ENCODE measurements at places on chromosomes 1 and 21. TPM values are rescaled to one million over a fixed set of nuclear protein-coding genes. Genes with fewer than 3 reads are reported as not detected.

- no peak for DNase-seq
- no peaks in the 10 kb centered on the region for H3K36me3 ChIP-seq
- H3K4me1 ChIP-seq = peaks cover 24% of the 10 kb centered on the region
- H3K4me3 ChIP-seq = peak overlapping the region; percentile 36
These were observed 1.2 kb downstream of the LORICRIN start for GRCh38 chr1:153260585-153261280.

GRCh38 chr21:41768437-41769042, 1.7 kb upstream of the RIPK4 start:
- no peak overlapping the region for H3K4me3 ChIP-seq
- no peaks in the 10 kb centered on the region for H3K36me3 ChIP-seq
- H3K27me3 ChIP-seq = peaks cover 3% of the 10 kb centered on the region
- no peak for DNase-seq
- H3K4me1 ChIP-seq = no peaks in the 10 kb centered on the region

DNA sequence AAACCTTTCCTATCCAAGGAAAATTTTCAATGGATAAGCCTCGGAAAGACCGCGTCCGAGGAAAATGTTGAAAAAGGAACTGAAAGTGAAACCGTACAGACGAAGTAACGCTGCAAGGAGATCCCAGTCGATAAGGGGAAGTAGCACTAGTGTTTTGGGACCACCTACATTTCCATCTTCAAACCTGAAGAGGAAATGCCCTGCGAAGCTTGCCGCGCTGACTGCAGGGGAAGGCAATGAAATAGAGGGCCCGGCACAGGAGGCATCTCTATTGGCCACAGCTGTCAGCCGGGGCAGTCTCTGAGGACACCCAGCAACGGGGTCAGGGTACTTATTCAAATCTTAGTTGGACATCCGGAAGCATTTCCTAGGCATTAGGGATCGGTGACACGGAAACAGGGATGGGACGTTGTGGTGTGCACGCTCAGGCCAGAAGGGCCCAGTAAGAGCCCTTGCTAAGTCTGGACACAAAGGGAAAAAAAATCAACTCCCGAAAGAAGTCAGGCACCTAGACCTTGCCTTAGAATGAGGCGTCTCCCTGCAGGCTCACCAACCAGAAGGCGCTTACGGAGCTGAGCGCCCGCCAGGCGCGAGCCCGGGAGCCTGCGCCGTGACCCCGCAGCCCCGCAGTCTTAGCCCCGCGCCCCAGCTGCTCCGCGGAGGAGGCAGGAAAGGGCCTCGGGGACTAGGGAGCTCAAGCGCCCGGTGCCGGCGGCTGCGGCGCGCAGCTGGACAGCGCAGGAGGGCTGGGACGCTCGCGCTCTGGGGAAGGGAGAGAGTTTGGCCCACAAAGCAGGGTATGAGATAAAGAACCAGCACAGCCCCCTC, 655 bp downstream of the USF1 start:
- DNase-seq = no peak
- H3K4me1 ChIP-seq = peaks cover 25% of the 10 kb centered on the region
- peak overlapping the region; percentile 94 for H3K4me3 ChIP-seq
- H3K36me3 ChIP-seq = peaks cover 9% of the 10 kb centered on the region
- H3K27ac ChIP-seq = peak overlapping the region; percentile 91

DNA sequence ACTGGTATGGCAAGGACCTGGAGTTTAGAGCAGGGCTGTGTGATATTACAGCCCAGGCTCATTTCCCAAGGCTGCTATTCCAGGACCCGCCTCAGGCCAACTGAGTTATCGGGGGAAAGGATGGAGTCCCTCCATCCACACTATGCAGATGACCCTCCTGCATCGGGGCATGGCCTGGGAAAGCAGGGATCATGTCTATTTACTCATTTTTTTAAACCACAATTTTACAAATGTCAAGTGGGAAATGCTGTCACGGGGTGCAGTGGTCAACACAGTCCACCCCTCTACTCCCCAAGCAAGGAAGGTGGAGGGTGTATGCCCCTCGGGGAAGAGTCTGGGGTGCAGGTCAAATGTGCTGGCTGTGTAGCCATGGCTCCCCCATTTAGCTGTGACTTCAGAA, 6.1 kb upstream of the CLEC20A start:
- no peak for DNase-seq
- H3K36me3 ChIP-seq = no peaks in the 10 kb centered on the region
- H3K27me3 ChIP-seq = no peaks in the 10 kb centered on the region
- no peak overlapping the region for H3K27ac ChIP-seq
- H3K4me1 ChIP-seq = no peaks in the 10 kb centered on the region

- no peak overlapping the region for H3K27ac ChIP-seq
- H3K36me3 ChIP-seq = no peaks in the 10 kb centered on the region
- H3K4me3 ChIP-seq = no peak overlapping the region
- no peak for DNase-seq
These were observed 263.7 kb downstream of the TNR start for GRCh38 chr1:175479521-175480342.

GRCh38 chr1:62022382-62022983, 172.2 kb upstream of the L1TD1 start:
- no peaks in the 10 kb centered on the region for H3K36me3 ChIP-seq
- no peak overlapping the region for H3K4me3 ChIP-seq
- H3K27ac ChIP-seq = no peak overlapping the region
- H3K4me1 ChIP-seq = no peaks in the 10 kb centered on the region

- H3K4me1 ChIP-seq = no peaks in the 10 kb centered on the region
- H3K27me3 ChIP-seq = no peaks in the 10 kb centered on the region
- DNase-seq = no peak
- H3K4me3 ChIP-seq = no peak overlapping the region
- H3K27ac ChIP-seq = no peak overlapping the region
These were observed 40.6 kb upstream of the LYST start for GRCh38 chr1:235907187-235907896.

- no peak for DNase-seq
- no peaks in the 10 kb centered on the region for H3K36me3 ChIP-seq
- H3K27me3 ChIP-seq = no peaks in the 10 kb centered on the region
These were observed 563.1 kb upstream of the RGS18 start for GRCh38 chr1:191595170-191595569.

DNA sequence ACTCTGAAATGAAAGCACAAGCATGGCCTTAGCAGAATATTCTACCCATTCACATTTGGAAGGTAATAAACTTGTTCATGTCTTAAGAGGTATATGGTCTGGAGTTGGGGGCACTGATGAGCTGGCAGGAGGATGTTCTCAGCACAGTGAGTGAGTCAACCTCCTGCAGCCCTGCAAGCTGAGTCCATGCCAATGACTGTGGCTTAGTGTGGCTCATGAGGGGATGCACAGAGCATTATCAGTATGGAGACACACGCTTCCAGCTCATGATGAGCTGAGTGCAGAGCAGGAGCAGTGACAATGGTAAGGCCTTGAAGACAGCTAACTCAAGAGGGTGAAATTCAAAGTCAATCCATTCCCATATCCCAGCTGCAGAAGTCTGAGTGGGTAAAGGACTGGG, 102.3 kb downstream of the TNFSF18 start:
- H3K27me3 ChIP-seq = no peaks in the 10 kb centered on the region
- no peaks in the 10 kb centered on the region for H3K4me1 ChIP-seq
- no peaks in the 10 kb centered on the region for H3K36me3 ChIP-seq
- no peak overlapping the region for H3K4me3 ChIP-seq
- no peak overlapping the region for H3K27ac ChIP-seq

DNA sequence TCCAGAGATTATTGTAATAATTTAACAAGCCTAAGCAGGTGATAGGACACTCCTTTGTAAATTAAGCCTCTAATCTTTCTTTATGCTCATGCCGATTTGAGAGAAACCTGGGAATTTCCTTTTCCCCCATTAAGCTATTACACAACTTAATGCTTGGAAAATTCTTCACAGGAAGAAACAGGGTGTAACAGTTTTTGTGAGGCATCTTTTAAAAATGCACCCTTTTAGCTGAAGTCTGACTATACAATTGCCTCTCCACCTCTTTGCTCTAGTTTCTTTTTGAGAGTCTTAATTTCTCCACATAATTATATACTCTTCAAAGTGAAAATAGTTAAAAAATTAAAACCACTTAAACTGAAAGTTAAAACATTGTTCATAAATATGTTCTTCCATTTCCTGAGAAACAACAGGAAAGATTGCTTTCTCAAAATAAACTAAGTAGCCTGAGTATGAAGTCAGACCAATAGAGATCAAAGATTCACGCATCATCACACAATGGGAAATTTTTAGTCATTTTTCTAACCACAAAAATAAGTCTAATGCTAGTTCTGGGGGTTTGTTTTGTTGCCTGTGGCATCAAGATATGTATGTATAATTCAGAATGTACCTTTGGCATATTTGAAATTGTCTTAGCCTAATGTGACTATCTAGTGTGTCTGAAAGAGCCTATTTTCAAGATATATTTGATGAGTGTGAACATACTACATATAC, 34.7 kb downstream of the LRRC8D start:
- no peaks in the 10 kb centered on the region for H3K27me3 ChIP-seq
- H3K4me1 ChIP-seq = no peaks in the 10 kb centered on the region
- H3K36me3 ChIP-seq = no peaks in the 10 kb centered on the region

- no peak overlapping the region for H3K4me3 ChIP-seq
- H3K27ac ChIP-seq = no peak overlapping the region
- no peak for DNase-seq
- H3K4me1 ChIP-seq = peaks cover 8% of the 10 kb centered on the region
These were observed 323.0 kb downstream of the PLPP3 start for GRCh38 chr1:56256153-56257000.

TRPM2 gene
- 9.6 TPM for total RNA-seq

FTCD gene
- total RNA-seq = 2.3 TPM

ZC3H12A gene
- total RNA-seq = 15.7 TPM

Measured in tibial nerve (tissue), 4 donors.